ENCODE measurements at places on chromosomes 4 and X. TPM values are rescaled to one million over a fixed set of nuclear protein-coding genes. Genes with fewer than 3 reads are reported as not detected.

GRCh38 chr4:69096111-69096656 lies at the start of gene UGT2B7:
Gene UGT2B7, plus strand, starts transcription at chr4:69096474. Its CDS starts 47 bp downstream, at chr4:69096521.
- no peak for DNase-seq

MAGEA12 gene
- not detected for total RNA-seq

DNA sequence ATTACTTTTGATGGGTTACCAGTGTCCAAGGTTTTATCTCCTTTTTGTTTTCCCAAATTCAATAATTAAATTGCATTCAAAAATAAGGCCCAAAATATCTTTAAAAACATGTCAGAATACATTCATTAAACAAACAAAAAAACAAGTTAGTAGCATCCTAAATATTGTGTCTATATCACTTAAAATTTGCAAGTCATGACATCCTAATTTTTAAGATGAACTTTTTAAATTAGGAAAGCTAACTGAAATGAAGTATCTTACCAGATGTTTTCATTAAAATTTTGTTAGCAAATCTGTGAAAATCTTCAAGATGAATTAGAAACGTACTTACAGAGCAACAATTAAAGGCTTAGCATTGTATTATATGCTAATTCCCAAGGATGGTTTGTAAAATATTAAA lies 962 bp upstream of the CFAP299 start:
- no peak for DNase-seq

DNA sequence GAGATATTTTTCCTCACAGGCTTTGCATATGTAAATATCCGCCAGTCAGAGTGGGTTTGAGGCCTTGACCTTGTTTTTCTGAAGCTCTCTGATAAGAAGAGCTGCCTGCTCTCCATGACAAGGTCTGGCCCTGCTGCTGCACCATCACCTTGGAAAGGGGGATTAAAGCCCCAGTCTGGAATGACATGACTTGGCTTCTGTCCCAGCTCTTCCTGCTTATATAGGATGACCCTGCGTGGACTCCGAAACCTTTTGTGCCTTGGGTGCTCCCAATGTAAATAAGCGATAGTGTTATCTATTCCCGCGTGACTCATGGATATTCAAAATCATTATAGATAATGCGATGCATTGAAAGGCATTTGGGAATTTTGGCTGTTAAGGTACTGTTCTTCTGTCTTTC lies 139.3 kb downstream of the BMPR1B start:
- DNase-seq = no peak

SCOC gene
- total RNA-seq = 44.4 TPM

MGST2 gene
- total RNA-seq = 54.1 TPM

DNA sequence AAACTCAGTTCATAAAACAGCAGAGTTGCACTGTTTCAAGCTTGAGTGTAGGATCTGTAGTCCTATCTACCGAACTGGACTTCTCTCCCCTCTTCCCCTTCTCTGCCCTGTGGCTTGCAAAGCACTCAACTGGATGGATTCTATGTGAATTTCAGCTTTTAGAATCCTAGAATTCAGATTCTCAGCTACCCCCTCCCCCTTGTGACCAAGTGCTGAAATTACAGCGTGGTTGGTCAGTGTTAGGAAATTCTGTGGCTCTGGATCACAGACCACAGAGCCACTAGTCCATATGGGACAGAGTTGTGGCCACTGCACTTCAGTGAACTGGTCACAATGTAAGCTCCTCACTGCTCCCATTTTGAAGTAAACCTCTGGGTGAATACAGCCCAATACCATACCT lies 64.6 kb upstream of the TRPC5 start:
- peak; percentile 14 for DNase-seq

- peak; percentile 59 for DNase-seq
These were observed 169.8 kb downstream of the SCFD2 start for GRCh38 chr4:53195815-53196661.

DNA sequence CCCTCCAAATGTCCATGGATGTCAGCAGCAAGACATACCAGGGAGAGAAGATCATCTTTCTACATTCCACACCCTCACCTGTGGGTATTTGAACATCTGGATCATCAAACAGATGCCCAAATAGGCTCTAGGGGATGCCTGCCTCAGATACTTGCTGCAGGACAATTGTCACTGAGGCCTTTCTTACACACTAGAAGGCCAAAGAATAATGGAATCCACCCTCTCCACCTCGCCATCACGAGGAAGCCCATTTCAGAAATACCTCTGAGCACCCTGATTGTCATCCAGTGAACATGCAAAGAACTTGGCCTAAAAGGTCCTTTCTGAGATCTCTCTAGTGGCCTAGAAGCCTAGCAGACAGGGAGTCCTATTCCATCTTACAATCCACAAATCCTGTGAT lies 6.9 kb upstream of the KIAA1210 start:
- no peak for DNase-seq

DNA sequence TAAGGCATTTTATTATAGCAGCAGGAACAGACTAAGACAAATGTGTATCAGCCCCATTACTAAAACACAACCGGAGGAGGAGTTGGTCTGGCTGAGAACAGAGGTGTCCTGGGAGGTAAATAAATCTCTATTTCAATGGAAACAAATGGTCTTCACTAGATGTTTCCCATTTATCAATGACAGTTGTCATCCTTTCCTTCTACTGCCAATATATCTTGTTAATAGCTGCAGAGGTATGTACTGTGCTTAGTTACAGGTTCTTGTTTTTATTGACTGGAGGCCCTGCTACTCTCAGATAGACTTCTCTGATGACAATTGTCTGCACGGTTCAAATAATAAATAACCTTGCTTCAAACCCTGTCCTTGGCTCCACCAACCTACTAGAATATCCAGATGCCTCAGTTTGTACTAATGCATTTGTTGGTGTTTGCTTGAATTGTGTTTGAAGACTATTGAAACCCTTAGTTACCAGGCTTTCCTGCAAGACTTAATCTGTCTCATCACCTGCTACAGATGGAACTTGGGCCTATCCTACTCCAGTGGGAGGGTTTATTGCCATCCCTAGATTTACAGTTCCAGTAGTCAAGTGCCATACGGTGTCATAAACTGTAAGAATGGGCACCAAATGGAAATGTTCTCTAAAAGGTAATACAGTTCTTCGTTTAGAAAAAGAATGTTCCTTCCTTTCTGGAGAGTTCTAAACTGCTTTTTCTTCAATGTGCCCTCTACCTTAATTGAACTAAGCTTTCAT lies 29.8 kb upstream of the HPGDS start:
- no peak for DNase-seq

TMEM165 gene
- total RNA-seq = 184 TPM

- DNase-seq = peak; percentile 36
These were observed 19.3 kb downstream of the DCTD start for GRCh38 chr4:182897601-182898478.

DNA sequence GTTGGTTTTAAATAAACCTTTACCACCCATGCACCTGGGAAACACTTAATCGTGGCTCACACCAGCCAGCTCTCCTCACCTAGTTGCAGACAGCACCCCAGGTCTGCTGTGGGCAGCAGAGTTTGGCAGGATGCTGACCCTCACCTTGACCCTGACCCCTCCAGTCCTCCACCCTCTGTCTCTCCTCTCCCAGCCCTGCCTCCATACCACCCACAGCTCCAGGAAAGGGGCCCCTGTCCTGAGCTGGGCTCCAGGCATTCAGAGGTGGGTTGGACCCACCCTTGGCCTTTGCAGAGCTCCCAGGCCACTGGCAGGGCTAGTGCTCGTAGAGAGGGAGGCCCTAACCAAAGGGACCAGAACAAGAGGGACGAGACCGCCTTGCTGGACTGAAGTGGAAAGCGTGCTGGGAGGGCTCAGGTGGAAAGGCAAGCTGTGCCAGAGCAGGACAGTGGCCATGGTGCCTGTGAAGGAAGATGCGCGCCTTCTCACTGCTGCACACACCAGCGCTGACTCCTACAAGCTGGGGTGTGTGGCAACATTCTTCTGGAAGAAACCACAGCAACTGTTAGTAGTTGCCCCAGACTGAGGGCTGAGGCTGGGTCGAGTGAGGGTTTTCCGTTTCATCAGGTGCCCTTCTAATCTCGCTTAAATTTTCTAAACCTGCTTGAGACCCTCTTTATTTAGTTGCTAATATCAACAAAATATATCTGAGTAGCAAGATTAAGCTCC lies 10.7 kb upstream of the S100P start:
- DNase-seq = no peak

GRCh38 chrX:41671082-41671481 lies 17.7 kb upstream of the GPR34 start:
- no peak for DNase-seq

GRCh38 chr4:81152839-81153713 lies 61.9 kb downstream of the PRKG2 start:
- no peak for DNase-seq

KCND1 gene
- total RNA-seq = 1.7 TPM

AWAT1 gene
- not detected for total RNA-seq

DNA sequence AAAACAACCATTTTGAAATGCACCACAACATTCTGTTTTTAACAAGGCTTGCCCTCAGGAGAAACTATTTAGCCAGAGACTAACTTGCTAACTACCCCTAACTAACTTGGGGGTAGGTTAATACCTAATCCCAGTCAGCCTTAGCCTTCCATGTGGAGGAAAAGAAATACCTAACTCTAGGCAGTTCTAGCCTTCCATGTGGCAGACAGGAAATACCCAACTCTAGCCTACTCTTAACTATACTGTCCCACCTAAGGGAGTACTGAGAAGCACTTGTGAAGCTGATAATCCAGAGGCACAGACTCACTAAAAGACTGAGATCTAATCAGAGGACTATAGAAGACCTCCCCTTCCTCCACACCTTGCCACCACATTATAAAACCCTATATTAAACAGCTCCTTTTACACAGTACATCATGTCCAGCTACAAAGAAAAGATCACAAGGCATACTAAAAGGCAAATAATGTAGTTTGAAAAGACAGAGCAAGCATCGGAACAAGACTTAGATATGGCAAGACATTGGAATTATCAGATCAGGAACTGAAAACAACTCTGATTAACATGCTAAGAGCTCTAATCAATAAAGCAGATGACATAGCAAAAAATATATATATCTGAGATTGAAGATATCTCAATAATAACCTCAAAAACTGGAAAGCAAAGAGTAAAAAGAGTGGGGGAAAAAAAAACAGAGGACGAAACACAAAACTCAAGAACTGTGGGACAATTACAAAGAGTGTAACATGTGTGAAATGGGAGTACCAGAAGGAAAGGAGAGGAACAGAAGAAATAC lies 52.2 kb downstream of the FRYL start:
- no peak for DNase-seq

GABRB1 gene
- total RNA-seq = not detected

DNA sequence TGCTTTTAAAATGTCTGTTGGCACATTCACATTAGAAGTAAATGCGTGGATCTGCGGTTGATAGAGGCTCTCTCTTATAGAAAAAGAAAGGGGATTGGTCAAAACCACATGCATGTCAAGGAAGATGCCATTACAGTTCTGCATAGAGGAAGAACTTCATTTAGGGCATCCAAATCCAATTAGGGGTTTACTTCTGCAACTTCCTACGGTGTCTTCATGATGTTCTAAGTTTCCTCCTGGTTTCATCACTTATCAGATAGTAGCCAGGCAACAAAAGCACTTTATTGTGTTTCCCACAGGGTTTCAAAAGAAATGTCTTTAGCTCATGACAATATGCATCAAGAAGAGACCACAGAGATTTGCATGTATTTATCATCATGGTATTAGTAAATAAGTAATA lies 136.0 kb upstream of the HPGD start:
- no peak for DNase-seq

DNA sequence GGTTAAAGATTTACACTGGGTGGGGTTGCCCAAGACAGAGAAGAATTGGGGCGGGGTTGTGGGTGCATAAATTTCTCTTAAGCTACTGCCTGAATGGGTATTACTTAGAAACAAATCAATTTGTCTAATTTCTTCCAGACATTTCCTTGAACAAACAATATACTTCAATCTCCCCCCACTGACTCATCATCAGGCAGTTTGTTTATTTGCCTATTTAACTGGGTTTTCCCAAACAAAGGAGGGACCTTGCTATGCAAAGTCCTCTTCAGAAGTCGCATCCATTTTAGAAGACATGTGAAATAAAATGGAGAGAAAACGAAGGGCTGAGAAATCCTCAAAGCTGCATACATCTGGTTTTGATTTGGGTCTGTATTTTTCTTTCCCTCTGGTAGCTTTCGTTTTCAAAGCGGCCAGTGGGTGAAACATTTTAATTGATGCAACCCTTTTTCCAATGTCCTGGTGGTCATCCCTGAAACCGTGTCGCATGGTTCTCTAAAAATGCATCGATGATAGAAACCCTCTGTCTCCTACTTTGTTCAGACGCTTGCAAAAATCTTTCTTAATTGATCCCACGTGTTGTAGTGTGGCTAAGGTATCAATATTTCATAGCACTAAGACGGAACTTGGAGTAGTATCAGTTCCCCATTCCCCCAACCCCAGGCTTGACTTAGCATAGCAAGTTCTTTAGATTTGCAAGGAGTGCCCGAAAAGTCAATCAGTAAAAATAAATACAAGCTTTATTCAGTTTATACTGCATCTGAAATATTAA lies 115.1 kb upstream of the MXRA5 start:
- DNase-seq = no peak

TMEM271 gene
- not detected for total RNA-seq

GRPR gene
- total RNA-seq = 0.20 TPM

GRCh38 chr4:127783026-127783769 lies 1.1 kb downstream of the HSPA4L start:
- DNase-seq = peak; percentile 81

SSX2B gene
- not detected for total RNA-seq

GRCh38 chr4:169530048-169530447 lies 82.3 kb downstream of the NEK1 start:
- no peak for DNase-seq

SPIN4 gene
- total RNA-seq = 10.1 TPM

All from lung (tissue), 17 donors.